ENCODE measurements at places on chromosomes 4 and X.
A peak's percentile ranks its signal among the peaks of the same experiment; 100 is the strongest.

GRCh38 chr4:146155152-146155724, 20.3 kb upstream of the LSM6 start:
- H3K27me3 ChIP-seq, result no peaks in the 10 kb centered on the region
- no peaks in the 10 kb centered on the region for H3K36me3 ChIP-seq
- DNase-seq, result no peak
- H3K4me1 ChIP-seq, result no peaks in the 10 kb centered on the region
- no peak overlapping the region for H3K27ac ChIP-seq
- H3K4me3 ChIP-seq, result no peak overlapping the region

DNA sequence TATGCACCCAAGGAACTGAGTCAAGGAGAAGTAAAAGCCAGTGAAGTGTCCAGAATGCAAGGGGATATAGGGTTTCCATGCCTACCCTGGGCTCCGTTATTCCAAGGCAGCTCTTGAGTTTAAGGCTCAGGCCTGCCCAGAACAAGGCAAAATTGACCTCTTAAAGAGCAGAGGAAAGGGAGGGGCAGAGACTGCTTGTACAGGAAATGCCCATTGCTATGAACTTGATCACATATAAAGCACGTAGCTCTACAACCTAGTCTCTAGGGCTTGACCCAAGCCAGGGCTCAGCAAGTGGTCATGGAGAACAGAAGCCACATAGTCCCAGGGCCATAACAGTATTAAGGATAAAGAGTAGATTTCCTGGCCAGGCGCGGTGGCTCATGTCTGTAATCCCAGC, 58.2 kb upstream of the MSN start:
- H3K4me3 ChIP-seq, result no peak overlapping the region
- no peaks in the 10 kb centered on the region for H3K36me3 ChIP-seq
- DNase-seq, result no peak

DNA sequence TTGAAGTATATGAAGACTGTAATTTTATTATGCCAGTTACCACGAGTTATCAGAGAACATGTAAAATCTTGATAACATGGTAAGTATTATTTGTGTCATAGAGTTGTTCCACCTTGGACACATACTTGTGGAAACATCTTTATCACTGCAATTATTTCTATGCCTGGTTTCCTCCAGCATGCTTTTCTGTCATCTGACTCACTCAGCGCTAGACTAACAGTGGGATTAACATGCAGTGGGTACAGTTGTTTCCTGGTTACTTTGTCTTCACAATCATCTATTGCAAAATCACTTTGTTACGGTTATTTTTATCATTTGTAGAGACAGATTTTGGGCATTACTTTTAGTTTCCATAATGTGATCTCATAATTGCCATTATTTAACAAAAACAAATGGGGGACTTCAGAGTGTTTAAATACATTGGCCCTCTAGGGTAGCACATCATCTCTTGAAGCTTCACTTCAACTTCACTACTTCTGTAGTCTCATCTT, at the start of gene STATH:
TSS of gene STATH (plus strand) at position 441 of the 491 bp plus-strand sequence. CDS start 2,472 bp downstream, outside the sequence.
- no peaks in the 10 kb centered on the region for H3K36me3 ChIP-seq
- no peak within 1 kb of the TSS for H3K27ac ChIP-seq
- no peak within 1 kb of the TSS for H3K4me3 ChIP-seq
- H3K27me3 ChIP-seq, result no peaks in the 10 kb centered on the region

DNA sequence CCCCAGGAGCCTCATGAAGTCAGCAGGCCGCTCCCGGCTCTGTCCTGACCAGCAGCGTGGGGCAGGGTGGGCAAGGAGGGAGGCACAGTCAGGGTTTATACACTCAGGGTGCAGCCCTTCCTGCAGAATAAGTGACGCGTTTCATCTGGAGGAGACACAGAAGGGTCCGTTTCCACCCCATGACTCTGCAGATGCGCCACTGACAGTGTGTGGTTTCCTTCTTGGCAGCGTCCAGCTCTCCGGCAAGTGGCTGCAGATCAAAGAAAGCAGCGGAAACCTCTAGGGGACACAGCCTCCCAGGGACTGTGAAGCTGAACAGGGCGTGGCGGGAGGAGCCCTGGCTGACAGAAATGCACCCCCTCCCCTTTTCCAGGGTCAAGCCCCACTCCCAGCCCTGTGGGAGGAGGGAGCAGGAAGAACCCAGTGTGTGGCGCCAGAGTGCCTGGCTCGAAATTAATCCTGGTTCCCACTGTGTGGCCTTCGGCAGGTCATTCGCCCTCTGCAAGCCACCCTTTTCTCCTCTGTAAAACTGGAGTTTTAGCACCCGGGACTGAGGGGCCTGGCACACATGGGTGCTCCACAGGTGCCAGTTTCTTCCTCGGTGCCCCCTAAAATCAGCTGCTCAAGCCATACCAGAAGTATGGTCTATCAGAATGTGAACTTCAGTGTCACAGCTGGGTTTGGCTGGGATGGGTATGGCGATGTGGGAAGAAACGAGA, 17.3 kb upstream of the TBC1D14 start:
- peak overlapping the region; percentile 39 for H3K4me3 ChIP-seq
- H3K27me3 ChIP-seq, result no peaks in the 10 kb centered on the region
- H3K4me1 ChIP-seq, result peaks cover 21% of the 10 kb centered on the region

DNA sequence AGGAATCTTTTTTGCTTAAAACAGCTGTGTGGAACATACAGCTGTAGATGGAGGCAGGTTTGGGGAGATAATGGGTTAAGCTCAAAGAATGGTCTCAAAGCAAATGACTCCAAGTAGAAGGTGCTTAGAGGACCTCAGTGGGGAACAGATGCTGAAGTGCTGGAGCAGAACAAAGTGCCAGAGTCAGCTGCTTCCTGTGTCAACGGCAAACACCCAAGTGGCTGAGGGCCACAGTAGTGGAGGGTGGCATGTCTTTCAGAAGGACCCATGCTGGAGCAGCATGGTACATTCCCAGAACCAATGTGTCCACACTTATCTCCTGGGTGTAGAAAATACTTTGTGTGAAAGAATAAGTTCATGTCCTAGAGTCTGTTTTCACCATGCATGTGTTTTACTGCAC, 197.5 kb downstream of the CCNG2 start:
- no peak overlapping the region for H3K4me3 ChIP-seq
- no peak for DNase-seq
- no peaks in the 10 kb centered on the region for H3K36me3 ChIP-seq
- no peaks in the 10 kb centered on the region for H3K4me1 ChIP-seq

DNA sequence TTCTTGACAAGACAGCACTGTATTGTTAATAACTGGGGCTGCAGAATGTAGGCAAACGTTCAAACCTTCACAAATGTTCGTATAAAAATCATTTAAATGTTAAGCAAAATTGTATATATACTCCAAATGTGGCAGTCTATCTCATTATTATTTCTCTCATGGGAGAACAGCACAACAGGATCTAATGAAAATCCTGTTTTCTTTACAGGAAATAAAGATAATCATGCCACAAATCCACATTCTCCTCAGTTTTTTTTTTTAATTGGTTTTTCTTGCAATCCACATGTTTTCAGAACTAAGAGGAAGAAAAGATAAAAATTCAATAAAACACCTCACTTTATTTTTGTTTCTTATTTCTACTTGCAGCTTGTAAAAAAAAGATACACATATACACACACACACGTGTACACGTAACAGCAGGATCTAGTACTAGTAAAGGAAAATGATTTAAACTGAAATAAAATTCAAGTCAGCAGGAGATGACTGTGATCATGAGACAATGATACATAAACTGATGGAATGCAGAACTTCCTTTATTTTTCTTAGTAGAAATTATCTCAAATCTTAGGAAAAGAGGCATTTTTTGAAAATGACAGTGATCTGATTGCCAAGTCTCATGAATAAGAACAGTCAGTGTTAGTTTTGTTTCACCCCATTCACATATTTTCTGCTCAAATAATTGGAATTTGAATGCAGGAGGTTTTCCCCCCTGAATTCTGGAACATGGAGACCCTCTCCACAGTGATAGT, 11.3 kb downstream of the APBB2 start:
- no peaks in the 10 kb centered on the region for H3K27me3 ChIP-seq
- no peak for DNase-seq
- H3K27ac ChIP-seq, result no peak overlapping the region
- peaks cover 56% of the 10 kb centered on the region for H3K4me1 ChIP-seq
- H3K4me3 ChIP-seq, result no peak overlapping the region

Measured in esophagus muscularis mucosa (tissue), 4 donors.